ENCODE measurements at places on chromosomes 5 and 9.

- DNase-seq, result no peak
Measured at GRCh38 chr9:124590889-124591641, 83.9 kb upstream of the NR5A1 start.

GRCh38 chr5:100694100-100694499 is 158.9 kb downstream of the FAM174A start:
- DNase-seq, result no peak

DNA sequence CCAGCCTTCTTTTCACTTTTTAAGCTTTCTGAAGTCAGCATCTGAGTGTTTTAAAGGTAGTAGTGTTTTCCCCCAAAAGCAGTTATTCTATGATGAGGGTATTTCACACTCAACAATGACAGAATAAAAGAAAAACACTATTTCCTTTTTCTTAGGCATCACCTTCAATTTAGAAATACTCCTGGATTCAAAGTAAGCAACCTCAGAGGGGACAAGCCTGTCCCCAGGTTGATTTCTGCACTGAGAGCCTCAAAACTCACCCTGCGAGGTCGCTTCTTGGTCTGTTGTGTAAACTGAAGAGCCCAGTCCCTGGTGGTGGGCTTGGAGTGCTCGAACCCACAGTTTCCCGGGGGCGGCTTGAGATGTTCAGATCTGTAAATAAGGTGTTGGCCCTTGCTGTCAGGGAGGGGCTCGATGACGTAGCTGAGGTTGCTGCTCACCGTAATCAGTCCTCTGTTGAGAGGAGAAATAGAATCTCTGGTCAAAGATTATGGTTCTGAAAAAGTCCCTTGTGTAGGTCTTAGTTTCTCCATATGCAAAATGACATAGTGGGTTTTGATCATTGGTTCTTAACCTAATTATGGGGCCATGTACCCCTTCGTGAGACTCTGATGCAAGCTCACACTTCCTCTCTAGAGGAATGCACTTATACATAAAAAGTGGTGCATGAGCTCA is 55.9 kb downstream of the ADAM19 start:
- no peak for DNase-seq

DNA sequence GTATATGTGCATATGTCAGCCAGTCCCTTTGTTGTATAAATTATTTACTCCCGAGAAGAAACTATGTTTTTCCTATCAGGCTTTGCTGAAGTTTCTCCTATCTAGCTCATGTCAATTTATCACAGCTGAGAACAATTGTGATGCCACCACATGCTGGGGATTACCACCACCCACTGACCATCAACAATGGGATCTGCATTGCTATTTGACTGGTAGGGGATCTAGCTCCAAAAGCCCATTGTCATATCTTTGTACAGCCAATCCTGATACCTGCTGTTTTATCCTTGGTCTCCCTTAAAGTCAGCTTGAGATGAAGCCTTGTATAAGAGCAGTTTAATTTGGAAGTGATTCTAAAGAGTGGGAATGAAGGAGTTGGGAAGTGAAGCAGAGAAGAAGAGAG is 53.9 kb upstream of the KCNN2 start:
- no peak for DNase-seq

GRCh38 chr9:107992271-107992670 is 502.7 kb upstream of the KLF4 start:
- DNase-seq, result no peak

DNA sequence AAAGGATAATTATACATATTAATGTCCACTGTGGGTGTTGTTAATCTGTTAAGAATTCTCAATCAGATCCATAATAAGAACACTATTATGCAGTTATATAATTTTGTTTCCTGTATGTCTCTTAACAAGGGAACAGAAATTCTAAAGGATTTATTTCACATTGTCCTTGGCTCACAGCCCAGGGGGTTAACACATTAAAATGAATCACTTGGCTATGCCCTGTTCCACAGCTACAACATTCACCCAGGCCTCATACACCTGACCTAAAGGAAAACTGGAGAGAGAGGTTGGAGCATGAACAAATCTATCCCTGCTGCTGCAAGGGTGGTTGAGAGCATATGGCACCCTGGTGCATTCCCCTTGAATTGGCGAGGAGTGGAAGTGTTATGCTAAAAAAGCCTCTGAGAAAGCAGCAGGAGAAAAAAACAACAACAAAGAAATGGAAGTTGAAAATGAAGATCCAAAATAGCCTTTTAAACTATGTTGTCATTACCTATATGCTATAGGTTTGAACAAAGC is 116.0 kb downstream of the KCNN2 start:
- no peak for DNase-seq

DNA sequence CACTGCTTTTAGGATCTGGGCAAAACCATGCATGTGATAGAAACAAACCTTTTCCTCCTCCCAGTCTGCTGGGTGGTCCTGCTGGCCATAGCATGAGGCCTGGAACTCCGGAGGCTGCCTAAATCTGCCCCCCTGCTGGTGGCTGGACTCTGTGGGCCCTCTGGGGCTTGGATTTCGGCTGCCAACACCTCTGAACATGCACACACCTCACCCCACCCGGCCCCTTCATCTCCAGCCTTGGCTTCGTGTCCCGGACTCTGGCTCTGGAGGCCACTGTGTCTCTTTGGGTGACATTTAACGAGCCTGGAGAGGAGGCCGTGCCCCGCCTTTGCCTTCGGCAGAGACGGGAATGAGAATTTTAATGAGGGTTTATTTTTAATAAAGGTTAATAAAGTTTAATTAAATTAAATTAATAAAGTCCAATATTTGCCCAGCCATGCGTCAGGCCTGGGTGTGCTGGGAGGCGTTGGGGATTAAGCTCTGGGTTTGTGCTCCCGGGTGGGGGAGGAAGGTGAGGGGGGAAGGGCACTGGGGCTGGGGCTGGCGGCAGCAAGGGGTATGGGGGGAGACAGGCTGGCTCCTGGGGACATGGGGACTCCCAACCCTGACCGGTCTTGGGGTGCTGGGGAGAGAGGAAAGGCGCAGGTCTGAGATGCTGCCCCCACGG is 251.8 kb downstream of the PBX3 start:
- DNase-seq, result no peak

GRCh38 chr5:131005963-131006684 is 158.9 kb downstream of the HINT1 start:
- no peak for DNase-seq

- no peak for DNase-seq
Measured at GRCh38 chr5:132054697-132055440, 5.6 kb upstream of the IL3 start.

DNA sequence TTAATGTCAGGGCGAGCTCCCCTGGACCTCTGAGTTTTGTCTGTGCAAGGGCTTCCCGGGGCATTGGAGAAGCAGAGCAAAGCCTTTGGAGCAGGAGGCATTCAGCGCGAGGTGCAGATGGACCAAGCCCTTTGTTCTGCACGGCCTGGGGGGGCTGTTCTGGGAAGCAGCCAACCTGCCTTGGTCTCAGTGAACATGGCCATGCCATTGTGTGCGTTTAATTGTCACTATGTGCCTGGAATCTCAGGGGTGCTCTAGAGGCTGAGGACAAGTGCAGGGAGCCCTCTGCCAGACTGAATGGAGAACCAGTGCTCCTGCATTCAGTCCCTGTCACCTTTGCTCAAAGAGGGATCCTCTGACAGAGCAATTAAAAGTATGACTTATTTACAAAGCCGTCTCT is 329.4 kb downstream of the IRX1 start:
- DNase-seq, result no peak

DNA sequence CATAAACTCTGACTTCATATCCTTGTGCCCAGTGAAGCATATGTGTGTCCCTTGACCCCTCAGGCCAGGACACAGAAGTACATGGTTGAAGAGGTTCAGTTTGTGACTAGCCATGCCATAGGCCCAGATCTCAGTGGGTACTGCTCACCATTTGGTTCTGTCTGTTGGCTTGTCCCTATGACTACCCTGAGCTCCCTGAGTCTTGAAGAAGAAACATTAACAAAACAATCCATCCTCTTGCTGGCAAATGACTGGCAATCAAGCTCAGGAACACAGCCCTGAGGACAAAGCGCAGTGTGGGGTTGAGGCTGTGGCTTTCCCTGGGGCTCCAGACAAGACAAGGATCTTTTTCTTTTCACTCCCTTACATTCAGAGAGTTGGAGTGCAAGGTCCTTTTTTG is 46.3 kb downstream of the TNFAIP8 start:
- no peak for DNase-seq

DNA sequence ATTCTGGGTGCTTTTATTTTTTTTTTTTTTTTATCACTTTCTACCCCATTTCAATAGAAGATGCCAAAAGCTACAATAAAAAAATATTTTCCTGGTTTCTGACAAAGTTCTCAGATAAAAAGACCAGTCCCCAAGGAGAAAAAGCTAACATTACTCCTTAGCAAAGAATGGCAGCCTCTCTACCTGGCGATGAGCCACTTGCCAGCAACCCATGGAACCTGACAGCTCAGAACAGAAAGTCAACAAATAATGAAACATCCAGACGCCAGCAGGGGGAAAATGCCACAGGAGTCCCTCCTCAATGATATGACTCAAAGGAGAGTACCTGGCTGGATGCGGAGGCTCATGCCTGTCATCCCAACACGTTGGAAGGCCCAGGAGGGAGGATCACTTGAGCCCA is 123.2 kb downstream of the MYO10 start:
- no peak for DNase-seq

GRCh38 chr5:119397518-119398380 is 41.9 kb downstream of the TNFAIP8 start:
- DNase-seq, result no peak

DNA sequence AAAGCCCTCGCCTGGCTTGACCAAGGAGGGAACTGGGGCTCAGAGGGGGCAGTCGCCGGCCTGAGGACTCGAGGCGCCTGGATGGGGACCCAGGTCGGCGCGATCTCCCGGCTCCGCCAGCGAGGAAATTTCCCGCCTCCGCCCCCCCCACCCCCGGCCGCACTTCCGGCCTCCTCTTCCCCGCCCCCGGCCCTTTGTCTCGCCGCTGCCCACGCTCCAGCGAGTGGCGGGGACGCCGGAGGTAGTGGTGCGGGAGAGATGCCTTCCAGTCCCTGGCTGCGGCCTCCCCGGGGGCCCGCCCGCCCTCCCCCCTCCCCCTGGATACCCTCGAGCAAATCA is 448 bp upstream of the GPRIN1 start:
- no peak for DNase-seq

DNA sequence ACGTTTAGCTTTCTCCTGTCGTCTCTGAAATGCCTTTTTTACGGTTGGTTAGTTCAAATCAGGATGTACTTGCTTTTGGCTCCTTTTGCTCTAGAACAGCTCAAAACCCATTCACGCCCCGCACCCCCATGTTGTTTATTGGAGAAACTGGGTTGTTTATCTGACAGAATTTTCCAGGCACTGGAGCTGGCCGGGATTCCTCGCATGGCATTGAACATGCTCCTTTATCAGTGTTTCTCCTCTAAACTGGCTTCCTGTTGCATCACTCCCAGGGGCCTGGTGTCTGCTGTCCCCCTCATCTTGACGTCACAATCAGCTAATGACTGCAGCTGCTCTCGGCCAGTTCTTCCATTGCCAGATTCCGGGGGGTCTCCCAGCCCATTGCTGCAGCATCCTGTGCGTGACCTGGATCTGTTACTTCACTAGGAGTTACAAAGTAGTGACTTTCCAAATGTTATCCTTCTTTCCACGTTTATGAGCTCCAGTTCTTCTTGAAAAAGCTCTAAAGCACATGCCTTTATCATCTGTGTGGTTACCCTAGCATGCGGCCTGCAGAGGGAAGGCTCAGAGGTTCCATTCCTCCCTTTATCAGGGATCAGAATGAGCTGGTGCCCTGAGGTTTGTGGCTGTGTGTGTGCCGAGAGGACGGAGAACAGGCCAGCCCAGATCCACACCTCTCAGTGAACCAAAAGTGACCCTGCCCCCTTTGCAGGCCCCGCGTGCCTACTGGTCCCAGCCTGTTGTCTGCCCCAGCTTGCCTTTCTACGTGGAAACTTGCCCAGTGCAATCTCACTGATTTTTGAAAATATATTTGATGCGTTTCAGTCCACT is 27.5 kb downstream of the FAM163B start:
- DNase-seq, result no peak

- no peak for DNase-seq
Measured at GRCh38 chr9:115364991-115365390, 247.0 kb upstream of the TNC start.

- no peak for DNase-seq
Measured at GRCh38 chr9:122468735-122469134, 9.0 kb downstream of the OR1J1 start.

DNA sequence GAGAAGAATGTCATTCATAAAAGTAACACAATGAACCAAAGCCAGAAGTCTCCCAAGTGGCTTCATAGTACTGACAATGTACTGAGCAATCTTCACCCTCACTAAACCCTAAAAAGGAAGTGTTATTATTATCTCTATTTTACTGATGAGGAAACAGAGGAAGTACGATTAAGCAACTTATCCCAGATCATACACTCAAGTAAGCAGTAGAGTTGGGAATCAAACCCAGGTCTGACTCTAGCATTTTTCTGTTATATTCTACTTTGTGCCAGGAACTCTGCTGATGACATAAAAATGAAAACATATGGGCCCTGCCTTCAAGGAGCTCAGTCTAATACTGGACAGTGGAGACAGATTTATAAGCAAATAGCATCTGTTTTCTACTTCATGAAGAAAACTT is 109.2 kb downstream of the RAPGEF6 start:
- DNase-seq, result no peak

DNA sequence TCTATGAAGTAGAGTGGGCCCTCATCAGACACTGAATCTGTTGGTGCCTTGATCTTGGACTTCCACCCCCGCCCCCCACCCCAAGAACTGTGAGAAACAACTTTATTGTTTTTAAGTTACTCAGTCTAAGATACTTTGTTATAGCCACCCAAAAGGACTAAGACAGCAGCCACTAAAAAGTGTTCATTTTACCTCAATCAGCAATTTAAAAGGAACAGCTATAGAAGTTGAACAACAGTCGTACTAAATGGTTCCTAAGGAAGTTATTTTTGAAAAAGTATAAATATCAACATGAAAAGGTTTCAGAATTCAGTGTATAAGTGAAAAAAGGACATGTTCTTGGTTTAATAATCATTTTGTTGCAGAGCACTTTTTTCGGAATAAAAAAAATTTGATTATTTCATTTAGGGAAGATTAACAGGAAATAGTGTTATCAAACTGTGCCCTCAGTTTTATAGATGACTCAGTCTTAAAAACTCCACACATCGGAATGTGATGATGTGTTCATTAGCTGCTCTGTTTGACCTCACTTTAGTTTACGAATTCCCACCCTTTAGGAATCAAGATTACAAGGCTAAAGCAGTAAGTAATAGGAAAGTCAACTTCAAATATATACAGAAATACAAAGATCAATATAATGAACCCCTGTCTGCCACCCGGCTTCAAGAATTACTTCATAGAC is 71.2 kb downstream of the MTAP start:
- no peak for DNase-seq

DNA sequence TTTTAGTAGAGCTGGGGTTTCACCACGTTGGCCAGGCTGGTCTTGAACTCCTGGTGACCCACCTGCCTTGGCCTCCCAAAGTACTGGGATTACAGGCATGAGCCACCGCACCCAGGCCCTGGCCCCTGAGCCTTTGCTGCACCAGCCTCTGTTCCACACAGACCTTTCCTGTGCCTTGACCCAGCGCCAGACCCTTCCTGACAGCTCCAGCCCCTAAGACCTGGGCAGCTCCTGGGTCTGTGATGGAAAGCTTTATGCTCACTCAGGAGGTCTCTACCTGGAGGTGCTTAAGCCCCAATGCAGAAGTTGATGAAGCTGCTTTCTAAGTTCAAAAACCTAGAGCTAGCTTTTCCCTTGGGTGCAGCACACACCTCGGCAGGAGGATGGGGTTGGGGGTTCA is 58.8 kb upstream of the NEK6 start:
- DNase-seq, result no peak

Measured in stimulated activated CD4-positive, alpha-beta T cell treated with anti-CD3 and anti-CD28 coated beads, Interleukin-1b, Interleukin-23, amount 100 ng/mL, for 48 hours (primary cell).